ENCODE measurements at places on chromosomes 7 and 10. TPM values are rescaled to one million over a fixed set of nuclear protein-coding genes. Genes with fewer than 3 reads are reported as not detected.

DNA sequence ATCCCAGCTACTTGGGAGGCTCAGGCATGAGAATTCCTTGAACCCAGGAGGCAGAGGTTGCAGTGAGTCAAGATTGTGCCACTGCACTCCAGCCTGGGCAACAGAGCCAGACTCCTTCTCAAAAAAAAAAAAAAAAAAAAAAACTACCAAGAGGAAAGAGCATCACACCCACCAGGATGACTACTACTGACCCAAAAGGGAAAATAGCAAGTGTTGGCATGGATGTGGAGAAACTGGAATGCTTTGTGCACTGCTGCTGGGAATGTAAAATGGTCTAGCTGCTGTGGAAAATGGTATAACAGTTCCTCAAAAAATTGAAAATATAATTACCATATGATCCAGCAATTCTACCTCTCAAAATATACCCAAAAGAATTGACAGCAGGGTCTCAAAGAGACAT is 7.7 kb upstream of the TIAL1 start:
- DNase-seq: no peak

DNA sequence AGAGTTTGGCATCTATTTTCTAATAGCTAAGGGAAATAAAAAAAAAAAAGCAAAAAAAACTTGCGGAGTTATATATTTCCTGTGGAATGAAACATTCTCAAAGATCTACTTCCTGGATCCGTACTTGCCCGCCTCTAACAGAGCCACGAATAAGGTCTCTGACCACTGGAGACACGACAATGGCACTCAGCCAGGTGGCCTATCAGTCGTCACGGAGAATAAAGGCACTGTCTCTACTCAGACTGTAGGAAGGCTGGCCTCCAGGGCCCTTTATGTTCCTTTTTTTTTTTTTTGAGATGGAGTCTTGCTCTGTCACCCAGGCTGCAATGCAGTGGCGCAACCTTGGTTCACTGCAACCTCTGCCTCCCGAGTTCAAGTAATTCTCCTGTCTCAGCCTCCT is 58.7 kb downstream of the RGS10 start:
- DNase-seq: no peak

DNA sequence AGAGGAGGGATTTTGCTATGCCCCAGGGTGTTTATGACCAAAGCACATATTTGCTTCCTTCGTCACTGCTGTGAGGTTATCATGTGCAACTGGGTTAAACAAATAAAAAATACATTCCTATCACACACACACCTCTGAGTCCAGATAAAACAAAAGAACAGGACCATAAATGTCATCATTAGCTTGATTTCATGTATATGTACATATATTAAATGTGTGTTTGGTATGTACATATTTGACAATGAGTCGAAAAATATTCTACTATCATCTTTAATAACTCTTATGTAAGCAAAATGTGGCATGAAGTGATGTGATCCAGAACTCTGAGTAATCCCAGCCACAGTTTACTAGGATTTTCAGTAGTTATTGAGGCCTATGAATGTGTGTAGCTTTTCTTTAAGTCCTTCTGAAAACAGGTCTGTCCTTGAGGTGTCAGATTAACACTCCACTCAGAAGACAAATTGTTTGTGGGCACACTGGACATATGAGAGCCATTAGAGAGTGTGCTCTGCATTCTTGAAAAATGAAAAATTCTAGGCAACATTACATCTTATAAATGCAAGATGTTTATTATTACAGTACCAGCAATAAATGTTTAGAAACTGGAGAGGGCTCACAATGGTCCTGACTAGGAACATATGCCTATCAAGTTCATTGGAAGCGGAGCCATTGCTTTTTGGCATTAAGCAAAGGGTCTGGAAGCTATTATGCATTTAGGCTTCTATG is 335.1 kb upstream of the SEMA3A start:
- no peak for DNase-seq

- no peak for DNase-seq
Measured at GRCh38 chr10:112191041-112191590, 7.6 kb upstream of the GPAM start.

The RSPH10B2 gene
- total RNA-seq: not detected

The MYL7 gene
- 2,290 TPM for total RNA-seq

The KCNMA1 gene
- total RNA-seq: 2.0 TPM

The PHKG1 gene
- total RNA-seq: 31.3 TPM

The CLDN4 gene
- total RNA-seq: 0.11 TPM

The CFAP70 gene
- 1.5 TPM for total RNA-seq

- DNase-seq: no peak
Measured at GRCh38 chr10:79601939-79602338, 8.8 kb upstream of the SFTPA1 start.

- no peak for DNase-seq
Measured at GRCh38 chr7:48074204-48074654, 14.8 kb upstream of the UPP1 start.

GRCh38 chr10:76899490-76899889 is 738.1 kb downstream of the KCNMA1 start:
- DNase-seq: no peak

DNA sequence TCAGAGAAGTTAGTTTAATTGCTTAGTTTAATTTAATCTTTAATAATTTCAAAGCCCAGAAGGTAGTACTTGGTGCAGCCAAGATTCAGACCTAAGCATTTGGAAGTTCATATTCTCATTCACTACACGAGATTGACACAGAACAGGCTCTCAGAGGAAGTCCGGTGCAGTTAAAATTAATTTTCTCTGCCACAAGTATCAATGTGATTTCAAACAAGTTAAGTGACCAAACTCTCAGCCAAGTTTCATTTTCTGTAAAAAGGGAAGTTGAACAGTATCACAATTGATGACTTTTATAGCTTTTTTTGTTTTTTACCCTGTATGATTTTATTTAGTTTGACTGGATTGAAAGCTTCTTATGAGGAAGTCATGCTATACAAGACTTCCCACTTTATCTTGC is 1494.9 kb upstream of the LRRTM3 start:
- DNase-seq: no peak

DNA sequence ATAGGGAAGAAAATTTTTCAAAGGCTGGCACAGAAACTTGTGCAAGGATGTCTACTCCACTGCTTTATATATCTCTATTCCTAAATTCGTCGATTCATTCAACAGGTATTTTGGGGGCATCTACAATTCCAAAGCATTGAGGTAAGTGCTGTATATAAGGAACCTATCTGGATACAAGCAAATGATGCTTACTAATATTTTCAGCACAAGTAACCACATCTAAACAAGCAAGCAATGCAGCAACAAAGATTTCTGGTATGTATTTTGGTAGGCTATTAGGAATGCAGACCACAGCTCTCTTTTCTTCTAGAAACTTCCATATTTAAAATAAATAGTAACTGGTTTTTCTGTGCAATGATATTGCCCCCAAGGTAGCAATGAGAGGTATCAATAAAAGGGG is 183.9 kb downstream of the SGMS1 start:
- no peak for DNase-seq

GRCh38 chr10:12130237-12130872 is 878 bp downstream of the SEC61A2 start:
- no peak for DNase-seq
